ENCODE measurements at places on chromosomes 4 and X.

DNA sequence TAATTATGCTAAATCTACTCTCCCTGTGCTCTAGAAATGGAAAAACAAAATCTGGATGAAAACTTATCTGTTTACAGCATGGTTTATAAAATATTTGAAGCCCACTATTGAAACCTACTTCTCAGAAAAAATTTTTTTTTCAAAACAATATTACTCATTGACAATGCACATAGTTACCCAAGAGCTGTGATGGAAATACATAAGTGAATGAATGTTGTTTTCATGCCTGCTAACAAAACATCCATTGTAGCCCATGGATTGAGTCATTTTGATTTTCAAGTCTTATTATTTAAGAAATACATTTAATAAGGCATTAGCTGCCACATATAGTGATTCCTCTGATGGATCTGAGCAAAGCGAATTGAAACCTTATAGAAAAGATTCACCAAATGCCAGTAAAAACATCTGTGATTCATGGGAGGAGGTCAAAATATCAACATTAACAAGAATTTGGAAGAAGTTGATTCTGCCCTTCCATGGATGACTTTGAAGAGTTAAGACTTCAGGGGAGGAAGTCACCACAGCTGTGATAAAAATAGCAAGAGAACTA lies 144.7 kb upstream of the HHIP start:
- no peak for DNase-seq

DNA sequence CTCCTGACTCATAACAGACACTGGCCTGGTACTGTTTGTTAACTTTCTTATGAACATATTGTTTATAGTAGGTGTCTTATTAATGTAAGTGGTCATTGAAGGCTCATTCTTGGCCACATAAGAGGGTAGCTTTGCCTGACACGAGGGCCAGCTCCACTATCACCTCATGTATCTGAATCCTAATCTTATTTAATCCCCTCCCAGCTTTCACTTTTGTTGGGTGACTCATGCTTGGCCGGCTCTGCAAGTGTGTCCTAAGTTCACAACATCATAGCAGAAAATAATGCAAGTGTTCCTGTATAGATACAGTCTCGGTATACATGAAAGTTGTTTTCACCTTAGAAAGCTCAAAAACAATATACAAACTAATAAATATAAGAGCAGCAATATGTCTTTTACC lies 283.8 kb downstream of the IQCM start:
- no peak for DNase-seq

DNA sequence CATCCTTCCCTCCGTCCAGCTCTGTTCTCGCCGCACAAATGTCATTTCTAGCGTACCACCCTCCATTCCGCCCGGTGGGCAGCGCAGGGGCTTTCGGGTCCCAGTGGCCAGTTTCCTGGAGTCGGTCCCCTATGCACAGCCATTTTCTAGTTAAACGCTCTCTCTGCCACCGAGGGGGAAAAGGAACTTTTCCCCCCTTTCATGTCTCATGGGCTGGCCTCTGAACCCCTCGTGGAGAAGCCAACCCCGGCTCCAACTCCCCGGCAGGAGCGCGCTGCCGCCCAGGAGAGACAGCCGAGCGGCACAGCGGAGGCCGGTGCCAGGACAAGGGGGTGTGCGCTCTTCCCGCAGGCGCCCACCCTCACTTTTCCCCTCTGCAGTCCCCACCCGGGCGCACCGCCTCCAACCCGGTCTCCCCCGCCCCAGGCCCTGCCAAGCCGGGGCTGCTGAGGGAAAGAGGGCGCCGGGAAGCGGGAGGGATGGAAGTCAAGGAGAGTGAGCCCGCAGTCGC lies 662 bp downstream of the APBB2 start:
- DNase-seq = no peak

DNA sequence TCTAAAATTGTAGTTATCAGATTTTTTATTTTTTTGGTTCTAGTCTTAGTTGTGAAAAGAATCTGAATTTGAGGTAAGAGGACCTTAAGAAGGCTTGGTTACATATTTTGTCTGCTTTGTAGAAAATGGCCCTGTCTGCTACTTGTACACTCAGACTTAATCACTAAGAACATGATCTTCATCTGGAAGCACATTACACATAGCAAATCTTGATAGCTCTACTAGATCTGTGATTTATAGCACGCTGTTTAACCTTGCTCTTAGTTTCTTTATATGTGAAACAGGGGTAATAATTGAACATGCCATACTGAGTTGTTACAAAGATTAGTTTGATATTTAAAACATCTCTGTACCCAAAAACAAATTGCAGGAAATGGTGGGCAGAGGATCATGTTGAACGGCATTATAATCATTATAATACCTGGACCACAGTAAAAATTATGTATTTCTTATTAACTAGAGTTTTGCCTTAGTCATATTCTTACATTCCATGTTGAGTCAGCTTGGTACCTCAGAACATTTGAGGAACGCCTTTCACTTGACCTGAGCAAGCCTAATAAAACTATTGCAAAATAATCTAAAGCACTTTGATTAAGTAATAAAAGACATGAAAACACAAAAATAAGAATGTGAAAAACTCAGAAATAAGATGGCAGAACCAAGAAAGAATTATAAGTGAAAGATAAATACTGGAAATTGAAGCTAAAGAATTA lies 738.0 kb upstream of the AADAT start:
- DNase-seq = no peak

DNA sequence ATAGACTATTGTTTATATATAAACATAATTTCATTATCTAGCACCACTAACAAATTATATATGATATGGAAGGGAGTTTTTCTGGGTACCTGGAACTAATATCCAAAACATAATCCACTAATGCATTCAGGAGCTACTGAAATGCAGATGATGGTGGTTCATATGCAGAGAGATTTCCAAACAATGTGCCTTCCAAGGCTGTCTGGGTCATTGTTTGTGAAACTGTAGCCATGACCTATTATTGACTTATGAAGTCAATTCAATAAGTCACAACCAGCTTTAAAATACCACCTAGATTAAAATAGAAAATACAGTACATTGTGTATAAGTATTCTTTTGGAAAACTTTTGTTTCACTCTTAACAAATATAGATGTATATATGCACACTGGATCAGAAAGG lies 237.0 kb upstream of the PRPS2 start:
- DNase-seq = no peak

- no peak for DNase-seq
Measured at GRCh38 chr4:189823591-189823990, 117.1 kb upstream of the FRG1 start.

- no peak for DNase-seq
Measured at GRCh38 chrX:111322231-111322855, 52.1 kb upstream of the CAPN6 start.

DNA sequence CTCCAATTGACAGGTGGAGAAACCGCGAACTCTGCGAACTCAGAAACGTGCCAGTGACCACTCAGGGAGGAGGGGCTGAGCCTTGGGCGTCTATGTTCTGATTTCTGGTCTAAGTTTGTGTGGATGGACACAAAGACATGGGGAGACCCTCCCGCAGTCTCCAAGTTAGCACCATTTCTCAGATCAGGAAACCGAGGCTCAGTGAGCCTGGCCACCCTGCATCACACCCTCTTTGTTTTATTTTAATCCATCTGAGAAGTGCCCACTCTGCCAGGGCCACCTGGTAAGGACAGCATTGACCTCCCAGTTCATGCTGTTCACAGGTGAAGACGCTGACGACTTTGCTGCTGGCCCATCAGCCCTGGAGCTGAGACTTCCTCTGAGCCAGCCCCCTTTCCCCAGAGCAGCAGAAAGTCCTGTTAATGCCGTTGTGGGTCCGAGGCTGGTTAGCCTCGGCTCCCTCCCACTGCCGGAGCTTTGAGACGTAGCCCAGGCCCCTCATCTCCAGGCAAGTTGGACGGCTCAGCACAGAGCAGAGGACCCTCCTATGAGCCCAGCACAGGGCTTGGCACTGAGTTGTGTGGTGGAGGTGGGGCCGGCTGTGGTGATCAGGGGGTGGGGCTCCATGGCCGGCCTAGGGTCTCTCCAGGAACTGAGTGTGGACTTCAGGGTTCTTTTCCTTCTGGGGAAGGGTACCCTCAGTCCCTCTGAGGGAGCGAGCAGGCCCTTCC lies 43.7 kb downstream of the PSAPL1 start:
- peak; percentile 18 for DNase-seq

DNA sequence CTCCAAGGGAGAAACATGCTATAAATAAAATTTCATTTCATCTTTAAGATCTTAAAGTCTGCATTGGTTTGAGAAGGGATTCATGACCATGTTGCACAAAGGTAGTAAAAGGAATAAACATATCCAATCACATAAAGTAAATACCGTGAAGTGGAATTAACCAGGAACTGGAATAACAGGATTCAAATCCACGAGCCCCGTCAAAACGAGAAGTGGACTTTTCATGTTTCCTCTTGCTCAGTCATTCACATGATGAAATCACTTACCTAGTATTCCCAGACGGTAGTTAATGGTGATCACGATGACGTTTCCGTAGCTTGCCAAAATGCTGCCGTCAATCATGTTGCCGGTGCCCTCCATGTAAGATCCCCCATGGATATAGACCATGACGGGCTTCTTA lies 199.7 kb downstream of the NLGN4X start:
- DNase-seq = no peak

DNA sequence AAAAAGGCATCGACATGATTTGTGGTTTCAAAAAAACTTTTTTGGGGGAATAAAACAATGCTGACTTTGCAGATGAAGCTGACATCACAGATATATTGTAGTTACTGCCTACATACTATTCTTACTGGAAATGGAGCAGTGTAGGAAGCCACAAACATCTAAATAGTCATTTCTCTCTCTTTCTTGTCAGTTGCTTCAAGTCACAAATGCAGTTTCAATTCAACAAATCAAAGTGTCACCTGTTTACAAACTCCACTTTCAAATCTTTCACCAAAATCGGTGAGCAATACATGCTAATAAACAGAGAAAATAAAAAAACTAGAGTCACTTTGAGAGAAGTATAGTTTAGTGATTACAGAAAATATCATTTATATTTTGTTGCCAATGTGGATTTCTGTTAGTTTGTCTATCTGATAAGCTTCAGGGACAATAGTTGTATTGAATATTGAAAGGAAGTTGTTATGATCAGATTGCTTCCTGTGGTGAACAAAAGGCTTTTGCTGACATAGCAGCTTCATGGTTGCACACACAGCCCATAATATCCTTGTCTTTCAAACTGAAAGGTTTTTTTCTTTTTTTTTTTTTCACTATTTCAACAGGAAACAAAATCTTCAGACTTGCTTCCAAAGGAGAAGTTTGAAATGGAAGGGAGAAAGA lies 49.7 kb upstream of the PTPN13 start:
- DNase-seq = no peak

GRCh38 chr4:185702147-185702663 lies 109.8 kb downstream of the SORBS2 start:
- no peak for DNase-seq

DNA sequence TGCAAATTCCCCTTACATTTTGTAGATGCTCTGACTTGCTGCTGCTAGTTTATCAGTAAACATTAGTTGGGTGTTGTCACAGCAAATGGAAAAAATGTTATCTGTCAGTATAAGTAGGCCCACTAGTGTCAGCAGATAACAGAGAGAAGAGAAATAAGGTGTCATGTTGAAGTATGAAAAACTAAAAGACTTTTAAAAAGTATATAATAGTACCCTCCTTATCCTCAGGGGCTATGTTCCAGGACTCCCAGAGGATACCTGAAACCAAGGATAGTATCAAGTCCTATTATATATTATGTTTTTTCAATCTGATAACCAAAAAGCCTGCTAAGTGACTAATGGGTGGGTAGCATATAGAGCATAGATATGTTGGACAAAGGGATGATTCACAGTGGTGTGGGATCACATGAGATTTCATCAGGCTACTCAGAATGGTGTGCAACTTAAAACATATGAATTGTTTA lies 11.6 kb upstream of the BMP2K start:
- DNase-seq = no peak

DNA sequence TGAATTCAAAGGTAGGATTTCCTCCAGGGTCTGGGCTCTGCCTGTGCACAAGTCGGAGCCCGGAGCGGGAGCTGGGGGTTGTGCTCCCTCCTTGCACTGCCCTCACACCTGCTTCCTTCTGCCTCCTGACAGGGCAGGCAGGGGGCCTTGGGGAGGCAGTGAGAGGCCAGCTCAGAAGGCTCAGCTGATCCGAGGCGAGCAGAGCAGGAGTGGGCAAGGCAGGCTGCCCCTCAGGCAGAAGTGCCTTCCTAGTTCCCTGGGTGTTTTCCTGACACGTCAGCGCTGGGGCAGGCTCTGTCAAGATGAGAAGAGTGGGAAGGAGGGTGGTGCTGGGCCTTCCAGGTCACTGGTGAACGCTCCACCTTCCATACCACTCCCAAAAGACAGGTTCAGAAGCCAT lies 5.5 kb upstream of the IRAK1 start:
- DNase-seq = no peak

DNA sequence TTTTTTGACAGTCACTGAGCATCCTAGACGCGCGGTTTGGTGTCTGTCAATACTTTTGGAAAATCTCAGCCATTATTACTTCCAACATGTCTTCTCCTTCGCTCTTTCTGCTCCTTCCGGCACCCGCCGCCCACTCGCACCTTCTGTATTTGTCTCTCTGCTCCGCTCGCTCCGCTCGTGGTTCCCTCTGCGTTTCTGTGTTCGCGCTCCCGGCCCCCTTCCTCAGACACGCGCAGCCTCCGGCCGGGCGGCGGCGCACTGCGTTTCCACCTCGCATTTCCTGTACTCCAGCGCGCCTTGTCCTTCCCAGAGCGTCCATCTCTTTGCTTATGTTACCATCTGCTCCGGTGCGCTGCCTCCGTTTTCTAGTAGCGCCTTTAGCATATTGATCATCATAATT lies 21.1 kb downstream of the PDE6B start:
- no peak for DNase-seq

- no peak for DNase-seq
Measured at GRCh38 chrX:45621376-45622041, 420.8 kb upstream of the DIPK2B start.

DNA sequence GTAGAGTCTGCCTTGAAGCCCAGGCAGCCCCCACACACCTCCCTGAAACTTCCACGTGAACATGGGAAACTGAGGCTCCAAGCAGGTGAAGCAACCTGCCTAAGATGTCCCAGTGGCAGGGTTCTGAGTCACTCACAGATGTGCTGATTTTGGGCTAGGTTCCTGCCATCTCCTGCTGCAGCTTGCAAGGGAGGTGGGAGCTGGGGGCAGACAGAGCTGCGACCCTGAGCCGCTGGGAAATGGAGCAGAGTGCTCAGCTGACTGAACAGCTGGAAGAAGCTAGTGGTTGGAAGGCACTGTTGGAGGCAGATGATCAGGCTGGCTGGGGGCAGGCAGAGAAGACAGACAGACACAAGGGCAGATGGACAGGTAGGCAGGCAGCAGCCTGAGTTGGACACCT lies 3.6 kb upstream of the FATE1 start:
- no peak for DNase-seq

- DNase-seq = no peak
Measured at GRCh38 chr4:12723849-12724447, 760.2 kb downstream of the RAB28 start.

DNA sequence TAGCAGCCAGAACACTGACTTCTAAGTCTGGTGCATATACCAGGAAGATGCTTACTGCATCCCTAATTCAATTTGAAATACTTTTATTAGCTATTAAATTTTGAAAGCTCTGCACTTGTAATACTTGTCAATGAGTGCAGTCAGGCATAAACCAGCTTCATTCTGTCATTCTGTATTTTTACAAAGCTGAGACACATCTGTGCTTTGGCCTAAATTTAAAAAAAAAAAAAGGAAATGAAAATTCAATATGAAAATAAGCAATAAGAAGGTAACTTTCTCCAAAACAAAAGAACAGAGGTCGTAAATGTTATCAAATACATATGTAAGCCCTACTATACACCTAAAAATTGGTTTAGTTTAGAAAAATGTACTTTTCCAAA lies 7.0 kb downstream of the SMIM14 start:
- no peak for DNase-seq
